ENCODE measurements at places on chromosomes 1 and 21.

DNA sequence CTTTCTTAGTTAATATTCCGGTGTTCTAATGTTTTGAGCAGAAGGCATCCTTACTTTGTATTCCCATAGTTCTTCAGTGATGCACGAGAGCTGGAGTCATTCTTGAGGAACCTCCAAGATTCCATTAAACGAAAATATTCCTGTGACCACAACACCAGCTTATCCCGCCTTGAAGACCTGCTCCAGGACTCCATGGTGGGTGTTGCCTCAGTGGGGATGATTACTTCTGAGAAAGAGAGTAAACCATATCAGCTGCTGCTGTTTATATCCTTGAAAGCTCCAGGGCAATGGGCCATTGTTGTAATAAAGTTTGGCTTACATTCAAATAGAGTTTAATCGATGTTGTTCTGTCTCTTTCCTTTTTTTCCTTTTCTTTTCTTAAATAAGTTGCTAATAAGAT is 93.1 kb downstream of the MACF1 start:
- no peak for DNase-seq

DNA sequence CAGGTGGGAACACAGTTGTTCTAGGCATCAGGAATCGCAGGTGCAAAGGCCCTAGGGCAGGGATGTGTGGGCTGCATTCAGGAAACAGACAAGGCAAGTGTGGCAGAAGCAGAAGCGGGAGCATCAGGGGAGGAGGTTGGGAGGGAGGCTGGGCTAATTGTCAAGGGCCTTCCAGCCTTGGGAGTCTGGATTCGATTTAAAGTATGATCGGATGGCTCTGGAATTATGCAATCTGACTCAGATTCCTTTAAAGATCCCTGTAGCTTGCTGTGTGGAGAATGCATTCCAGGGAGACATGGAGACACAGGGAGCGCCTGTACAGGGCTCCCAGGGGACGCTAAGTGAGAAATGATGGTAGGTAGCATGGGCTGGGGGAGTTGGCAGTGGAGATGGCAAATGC is 86.5 kb downstream of the LACTBL1 start:
- no peak for DNase-seq

DNA sequence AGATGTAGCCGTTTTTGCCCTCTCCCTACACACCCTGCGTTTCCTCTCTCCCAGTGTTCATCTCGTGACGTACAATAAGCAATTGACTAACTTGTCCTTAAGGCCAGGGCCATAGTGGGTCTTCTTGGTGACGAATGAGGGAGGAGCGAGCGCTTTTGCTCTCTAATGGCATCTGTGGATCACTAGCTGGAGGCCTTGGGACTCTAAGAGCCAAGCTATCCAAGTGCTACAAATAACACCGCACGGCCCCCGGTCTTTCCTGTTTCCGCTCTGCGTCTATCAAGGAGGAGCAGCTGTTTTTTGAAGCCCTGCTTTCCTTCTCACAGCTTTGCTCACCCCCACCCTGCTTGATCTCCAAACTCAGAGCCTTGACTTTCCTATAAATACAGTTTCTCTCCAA is 25.2 kb downstream of the EVA1C start:
- DNase-seq = no peak

DNA sequence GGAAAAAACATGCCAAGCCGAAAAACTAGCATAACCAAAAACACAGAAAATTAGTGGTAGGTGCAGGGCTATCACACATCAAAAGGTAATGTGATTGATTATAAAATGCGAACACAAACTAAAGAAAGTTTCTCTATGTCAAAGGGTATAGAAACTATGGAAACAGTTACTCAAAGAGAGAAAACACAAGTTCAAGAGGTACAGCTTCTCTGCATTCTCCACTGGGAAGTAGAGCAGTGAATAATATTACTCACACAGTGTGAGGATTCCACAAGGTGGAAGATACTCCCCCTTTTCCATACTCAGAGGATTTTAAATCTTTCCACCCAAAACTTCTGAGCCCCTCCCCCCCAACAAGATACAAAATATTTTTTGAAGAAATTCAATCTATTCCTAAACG is 18.6 kb downstream of the AKT3 start:
- DNase-seq = no peak

GRCh38 chr1:95201905-95202304 is 32.1 kb upstream of the RWDD3 start:
- DNase-seq = no peak

DNA sequence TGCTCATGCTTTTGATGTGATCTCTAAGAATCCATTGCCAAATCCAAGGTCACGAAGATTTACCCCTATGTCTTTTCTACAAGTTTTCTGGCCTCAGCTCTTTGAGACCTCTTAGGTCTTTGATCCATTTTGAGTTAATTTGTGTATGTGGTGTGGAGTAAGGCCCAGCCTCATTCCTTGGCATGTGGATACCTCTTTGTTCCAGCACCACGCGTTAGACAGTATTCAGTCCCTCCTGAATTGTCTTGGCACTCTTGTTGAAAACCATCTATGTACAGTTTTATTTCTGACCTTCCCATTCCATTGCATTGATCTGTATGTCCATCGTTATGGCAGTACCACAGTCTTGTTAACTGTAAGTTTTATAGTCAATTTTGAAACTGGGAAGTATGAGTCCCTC is 8.0 kb upstream of the FTCD start:
- no peak for DNase-seq

DNA sequence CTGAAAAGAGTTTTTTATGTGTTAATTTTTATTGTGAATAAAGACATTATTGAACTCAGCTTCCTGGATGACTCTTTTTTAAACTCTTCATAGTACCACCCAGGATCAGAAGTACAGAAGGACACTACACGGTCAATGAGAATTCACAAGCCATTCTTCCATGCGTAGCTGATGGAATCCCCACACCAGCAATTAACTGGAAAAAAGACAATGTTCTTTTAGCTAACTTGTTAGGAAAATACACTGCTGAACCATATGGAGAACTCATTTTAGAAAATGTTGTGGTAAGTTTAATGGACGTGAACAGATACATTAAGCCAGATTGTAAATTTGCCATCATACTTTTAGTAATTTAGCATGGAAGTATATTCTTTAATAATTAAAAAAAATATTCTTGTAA is 249.5 kb downstream of the TPR start:
- DNase-seq = no peak

- no peak for DNase-seq
Measured at GRCh38 chr1:36269408-36269838, 36.7 kb upstream of the SH3D21 start.

DNA sequence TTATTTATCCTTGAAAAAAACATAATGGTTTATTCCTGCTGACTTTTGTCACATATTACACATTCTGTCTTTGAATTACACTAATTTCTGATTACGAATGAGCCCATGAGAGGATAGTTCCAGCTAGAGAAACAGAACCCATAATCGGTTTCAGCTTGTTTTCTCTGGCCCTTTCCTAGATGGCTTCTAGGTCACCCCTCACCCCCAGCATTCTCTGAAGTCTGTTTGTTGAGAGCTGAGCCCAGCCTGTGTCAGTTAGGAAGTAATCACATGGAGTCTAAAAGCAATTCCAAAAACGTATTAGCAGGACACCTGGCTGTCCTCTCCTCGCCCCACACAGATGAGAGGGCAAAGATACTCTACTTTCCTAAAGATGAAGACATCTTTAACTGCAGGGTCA is 48.9 kb downstream of the KIAA1614 start:
- DNase-seq = no peak

GRCh38 chr1:25484533-25484932 is 53.8 kb downstream of the MACO1 start:
- no peak for DNase-seq

DNA sequence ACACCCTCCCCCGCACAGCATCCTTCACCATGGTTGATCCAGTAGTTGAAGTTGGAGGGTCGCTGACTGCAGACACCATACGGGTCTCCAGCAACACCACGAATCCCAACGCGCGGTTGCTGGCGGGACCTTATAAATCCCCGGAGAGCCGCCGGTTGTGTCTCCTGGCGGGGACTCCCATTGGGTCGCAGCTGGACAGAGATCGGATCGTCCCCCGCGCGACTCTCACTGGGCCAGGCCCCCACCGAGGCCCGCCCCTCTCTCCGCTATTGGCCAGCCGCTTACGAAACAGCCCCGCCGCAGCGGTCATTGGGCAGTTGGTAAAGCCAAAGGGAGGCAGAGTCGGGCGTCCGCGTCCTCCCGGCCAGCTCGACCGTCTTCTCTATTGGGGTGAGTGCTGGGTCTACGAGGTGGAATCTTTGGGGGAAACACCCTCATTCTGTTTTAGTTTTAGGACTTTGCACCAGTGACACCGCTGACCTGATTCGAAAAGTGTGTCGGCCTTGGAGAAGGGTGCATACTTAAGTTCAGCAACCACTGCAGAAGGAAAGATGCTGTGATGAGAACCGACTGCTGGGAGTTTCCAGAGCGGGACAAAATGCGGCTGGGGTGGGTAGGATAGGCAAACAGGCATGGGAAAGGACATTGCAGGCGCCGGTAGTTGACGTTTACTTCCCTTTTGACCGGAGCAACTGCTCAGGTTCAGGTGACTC is 27.4 kb downstream of the RABIF start:
- peak; percentile 81 for DNase-seq

- no peak for DNase-seq
Measured at GRCh38 chr1:81349194-81349965, 451.4 kb upstream of the ADGRL2 start.

DNA sequence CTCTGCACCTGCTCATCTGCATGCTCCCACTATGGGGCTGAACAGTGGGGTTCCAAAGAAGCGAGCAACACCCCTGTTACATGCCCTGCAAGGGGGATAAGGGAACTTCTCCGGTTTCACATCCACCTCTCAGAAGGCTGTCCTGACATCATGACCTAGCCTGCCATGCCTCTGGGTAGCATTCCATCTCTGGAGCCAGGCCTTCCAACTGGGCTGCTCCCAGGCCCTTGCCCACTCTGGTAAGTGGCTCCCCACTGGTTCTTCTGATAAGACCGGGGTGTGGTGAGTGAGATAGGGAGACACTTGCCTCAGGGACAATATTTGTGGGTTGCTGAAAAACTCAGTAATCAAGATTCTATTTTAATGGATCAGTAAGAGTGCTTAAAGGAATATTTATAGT is 57.8 kb downstream of the KCNJ15 start:
- no peak for DNase-seq

DNA sequence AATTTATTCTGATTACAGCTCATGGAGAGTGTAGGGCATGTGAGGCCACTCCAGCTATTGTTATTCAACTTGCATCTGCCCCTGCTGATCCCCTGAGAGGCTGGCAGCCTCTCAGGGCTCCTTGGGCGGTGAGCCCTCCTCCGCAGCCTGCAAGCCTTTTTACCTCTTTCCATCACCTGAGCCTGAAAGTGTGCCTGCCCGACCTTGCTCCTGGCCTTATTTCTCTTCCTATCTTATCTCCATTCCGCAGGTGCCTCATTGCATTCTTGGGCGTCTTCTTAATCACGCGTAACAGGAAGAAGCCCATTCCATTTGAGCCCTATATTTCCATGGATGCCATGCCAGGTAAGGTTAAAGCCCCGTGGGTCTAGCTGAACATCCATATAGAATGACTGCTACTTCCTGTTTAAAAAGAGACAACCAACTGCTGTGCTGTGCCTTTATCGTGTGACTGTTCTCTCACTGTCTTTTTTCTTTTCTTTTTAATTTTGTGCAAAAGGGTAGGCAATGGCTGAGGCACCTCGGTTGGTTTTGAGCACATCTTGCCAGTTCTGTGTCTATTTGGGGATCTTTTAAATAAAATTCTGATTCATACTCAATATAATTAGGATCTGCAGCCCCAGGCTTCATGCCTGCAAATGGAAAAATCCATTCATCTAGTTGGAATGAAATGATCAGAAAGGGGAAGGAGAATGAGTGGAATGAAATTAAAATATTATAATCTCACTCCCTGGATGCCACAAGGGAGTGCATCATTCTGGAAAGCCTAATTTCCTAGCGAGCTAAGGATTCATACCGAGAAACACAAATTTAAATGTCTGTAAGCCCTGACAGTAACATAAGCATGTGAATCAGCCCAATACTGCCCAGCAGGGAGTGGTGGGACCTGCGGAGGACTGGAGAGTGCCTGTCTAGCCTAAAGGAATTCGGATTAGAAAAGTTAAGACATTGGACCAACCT is 38.6 kb upstream of the RCAN3 start:
- no peak for DNase-seq

DNA sequence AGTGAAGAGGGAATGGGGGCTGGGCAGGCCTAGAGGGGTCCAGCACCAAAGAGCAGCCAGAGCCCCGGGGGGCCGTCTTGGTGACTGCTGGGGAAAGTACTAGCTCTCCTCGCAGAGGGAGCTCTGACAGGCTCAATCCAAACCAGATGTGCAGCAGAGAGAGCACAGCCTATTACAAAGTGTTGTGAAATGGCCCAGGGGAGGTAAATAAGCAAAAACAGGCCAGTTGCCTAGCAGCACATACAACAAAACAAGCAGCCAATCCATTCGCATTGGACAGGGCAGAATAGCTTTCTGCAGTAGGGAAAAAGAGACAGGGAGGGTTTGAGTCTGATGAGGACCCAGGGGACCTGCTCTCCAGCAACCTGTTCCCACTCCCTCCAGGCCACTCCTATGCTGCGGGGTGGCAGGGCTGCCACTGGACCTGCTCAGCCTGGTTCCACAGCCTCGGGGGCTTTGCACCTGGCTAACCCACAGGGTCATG is 239.6 kb upstream of the FGGY start:
- no peak for DNase-seq

GRCh38 chr1:12150456-12151200 is 16.2 kb upstream of the TNFRSF1B start:
- no peak for DNase-seq

Measured in nucleus accumbens (tissue), 56 donors.